NCI-H524 (cell line): ENCODE measurements at places on chromosomes 16 and 17.

- no peak for DNase-seq
Measured at GRCh38 chr16:81758376-81758775, 20.7 kb upstream of the PLCG2 start.

DNA sequence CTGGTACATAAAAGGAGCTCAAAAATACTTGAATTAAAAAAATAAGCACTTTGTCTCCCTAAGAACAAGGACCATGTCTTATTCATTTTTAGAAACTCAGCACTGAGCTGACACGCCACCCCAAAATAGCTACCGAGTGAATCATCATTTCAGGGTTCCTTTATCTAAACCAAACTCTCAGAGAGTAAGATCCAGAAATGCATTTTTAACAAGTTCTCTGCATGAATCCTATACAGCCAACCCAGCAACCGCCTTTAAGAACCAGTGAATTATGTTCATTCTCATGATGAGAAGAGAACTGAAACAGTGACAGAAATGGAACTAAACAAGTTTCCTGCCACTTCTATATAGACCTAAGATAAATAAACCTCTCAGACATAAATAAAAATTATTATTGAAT is 8.7 kb downstream of the C16orf87 start:
- DNase-seq = no peak

- DNase-seq = no peak
Measured at GRCh38 chr16:26505496-26505895, 561.2 kb upstream of the C16orf82 start.

- no peak for DNase-seq
Measured at GRCh38 chr16:57374067-57374534, 1.8 kb downstream of the CX3CL1 start.

DNA sequence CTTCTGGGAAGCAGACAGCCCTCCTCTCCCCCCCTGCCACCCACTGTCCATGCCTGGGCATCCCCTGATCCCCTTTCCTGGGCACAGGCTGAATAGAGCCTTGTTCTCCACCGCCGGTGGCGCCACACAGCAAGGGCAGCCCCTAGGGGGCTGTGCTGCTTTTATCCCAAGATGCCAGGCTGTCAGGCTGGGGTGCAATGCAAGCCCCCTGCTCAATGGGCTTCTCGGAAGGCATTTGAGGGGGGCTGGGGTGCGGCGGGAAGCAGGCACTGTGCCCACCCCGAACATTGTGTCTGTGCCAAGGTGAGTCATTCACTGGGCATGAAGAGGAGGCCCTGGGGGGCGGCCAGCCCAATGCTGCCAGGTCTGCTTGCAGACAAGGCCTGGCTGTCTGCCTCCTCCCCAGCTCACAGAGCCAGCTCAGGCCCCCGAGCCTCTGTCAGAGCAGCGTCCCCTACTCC is 1.5 kb upstream of the GFAP start:
- no peak for DNase-seq

GRCh38 chr16:23060458-23061320 is 88.6 kb downstream of the USP31 start:
- peak; percentile 78 for DNase-seq

DNA sequence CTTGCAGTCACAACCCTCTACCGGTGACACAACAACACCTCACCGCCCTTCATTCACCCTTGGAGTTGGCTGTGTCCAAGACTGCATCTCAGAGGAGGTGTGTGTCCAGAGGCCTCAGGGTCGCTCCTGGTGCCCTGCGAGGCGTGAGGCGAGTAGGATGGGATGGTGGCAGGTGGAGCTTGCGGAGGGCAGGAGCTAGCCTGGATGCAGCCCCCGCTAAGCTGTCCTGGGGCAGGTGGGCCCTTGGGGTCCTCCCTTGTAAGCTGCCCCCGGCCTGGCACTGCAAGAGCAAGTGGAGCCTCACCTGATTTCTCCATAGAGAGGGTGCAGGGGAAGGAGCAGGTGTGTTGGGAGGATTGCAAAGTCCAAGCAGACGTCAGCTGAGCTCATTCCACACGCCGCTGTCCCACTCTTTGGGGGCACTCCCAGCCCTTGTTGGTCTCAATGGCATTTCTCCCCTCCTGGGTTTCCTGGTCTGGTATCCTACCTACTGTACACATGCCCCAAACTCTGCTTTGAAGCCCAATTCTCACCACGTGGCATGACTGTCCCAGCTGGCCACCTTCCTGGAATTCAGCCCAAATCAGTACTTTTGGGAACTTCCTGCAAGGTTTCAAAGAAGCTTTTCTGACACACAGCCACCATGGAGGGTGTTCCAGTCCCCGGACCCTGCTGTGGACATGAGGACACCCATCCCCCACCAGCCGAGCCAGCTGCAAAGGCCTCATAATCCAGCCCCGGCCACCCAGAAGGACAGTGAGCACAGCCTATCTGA is 18.1 kb upstream of the ICAM2 start:
- no peak for DNase-seq

DNA sequence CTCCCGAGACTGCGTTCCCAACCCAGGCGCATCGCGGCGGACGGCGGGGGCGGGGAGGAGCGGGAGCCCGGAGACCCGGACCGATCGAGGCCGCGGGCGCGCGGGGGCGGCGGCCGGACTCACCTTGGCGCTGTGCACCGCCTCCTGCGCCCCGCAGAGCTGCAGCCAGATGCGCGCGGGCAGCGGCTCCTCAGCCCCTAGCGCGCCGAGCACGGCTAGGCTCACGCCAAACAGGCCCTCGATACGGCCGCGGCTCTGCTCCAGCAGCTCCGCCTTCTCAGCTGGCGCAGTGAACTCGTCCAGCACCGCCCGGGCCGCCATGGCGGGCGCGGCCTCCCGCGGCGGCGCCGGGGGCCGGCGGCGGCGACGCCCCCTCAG is 339 bp downstream of the N4BP1 start:
- peak; percentile 74 for DNase-seq

GRCh38 chr16:89473136-89473712 is 17.1 kb downstream of the ANKRD11 start:
- no peak for DNase-seq

DNA sequence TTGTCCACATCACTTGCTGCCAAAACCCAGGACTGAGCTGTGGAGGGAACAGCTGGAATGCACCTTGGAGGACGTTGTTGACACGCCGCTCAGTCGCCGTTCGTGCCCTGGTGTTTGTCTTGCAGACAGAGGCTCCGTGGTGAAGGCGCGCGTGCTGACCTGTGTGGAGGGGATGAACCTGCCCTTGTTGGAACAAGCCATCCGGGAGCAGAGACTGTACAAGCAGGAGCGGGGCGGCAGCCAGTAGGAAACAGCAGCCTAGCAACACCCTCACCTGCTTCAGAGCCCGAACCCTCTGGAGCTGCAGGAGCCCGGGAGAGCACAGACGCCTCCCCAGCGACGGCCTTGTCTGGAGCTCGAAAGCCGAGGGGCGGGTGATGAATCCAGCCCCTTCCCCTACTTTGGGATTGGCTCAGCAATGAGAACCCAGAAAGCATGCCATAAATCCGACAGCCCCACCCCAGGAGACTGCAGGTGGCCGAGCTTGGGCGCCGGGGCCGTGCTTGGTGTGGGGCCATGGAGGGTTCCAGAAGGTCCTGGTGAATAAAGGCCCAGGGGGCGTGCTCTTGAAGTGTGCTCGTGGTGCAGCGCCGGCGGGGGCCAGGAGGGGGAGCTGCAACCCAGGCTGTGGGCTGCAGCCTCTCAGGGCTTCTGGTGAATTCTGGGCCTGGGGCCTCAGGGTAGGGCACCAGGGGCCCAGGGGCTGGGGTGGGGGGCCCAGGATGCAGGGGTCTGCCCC is 470 bp upstream of the CDK3 start:
- DNase-seq = peak; percentile 70

- no peak for DNase-seq
Measured at GRCh38 chr16:80171746-80172145, 369.0 kb upstream of the DYNLRB2 start.

- no peak for DNase-seq
Measured at GRCh38 chr17:7351665-7352502, at the start of gene KCTD11. KCTD11 (plus strand) TSS chr17:7352162.

- no peak for DNase-seq
Measured at GRCh38 chr17:3544365-3544764, 13.2 kb downstream of the TRPV3 start.

- DNase-seq = no peak
Measured at GRCh38 chr17:42669705-42669976, 7.2 kb downstream of the PLEKHH3 start.

DNA sequence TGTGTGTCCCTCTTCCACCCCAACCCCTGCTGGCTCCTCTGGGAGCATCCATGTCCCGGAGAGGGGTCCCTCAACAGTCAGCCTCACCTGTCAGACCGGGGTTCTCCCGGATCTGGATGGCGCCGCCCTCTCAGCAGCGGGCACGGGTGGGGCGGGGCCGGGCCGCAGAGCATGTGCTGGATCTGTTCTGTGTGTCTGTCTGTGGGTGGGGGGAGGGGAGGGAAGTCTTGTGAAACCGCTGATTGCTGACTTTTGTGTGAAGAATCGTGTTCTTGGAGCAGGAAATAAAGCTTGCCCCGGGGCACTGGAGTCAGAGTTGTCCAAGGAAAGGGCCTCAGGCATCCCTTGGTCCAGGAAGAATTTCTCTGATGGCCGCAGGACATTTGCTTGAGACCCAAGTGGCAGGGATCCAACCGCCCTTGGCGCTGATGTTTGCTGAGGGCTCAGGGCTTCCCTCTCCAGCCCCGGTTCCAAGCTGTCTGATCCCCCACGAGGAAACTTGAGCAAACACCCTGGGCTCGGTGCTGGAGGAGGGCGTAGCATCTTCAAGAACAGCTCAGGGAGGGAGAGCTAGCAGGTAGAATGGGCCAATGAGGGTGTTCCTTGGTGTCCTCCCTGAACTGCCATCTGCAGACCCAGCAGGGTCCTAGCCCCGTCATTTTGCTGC is 4.5 kb downstream of the NXPH3 start:
- DNase-seq = no peak

GRCh38 chr17:61986898-61987297 is 59.1 kb upstream of the INTS2 start:
- DNase-seq = no peak

GRCh38 chr16:81516478-81517149 is 72.0 kb downstream of the CMIP start:
- DNase-seq = no peak

GRCh38 chr16:84103678-84104077 is 13.1 kb downstream of the MBTPS1 start:
- no peak for DNase-seq

GRCh38 chr17:39147221-39148185 is 3.9 kb downstream of the PLXDC1 start:
- no peak for DNase-seq

GRCh38 chr16:58501242-58502131 is 1.5 kb downstream of the NDRG4 start:
- DNase-seq = no peak

GRCh38 chr17:36117505-36118382 is 14.1 kb downstream of the CCL4 start:
- no peak for DNase-seq

- DNase-seq = peak; percentile 55
Measured at GRCh38 chr16:88737298-88738150, 31.2 kb downstream of the CTU2 start.

DNA sequence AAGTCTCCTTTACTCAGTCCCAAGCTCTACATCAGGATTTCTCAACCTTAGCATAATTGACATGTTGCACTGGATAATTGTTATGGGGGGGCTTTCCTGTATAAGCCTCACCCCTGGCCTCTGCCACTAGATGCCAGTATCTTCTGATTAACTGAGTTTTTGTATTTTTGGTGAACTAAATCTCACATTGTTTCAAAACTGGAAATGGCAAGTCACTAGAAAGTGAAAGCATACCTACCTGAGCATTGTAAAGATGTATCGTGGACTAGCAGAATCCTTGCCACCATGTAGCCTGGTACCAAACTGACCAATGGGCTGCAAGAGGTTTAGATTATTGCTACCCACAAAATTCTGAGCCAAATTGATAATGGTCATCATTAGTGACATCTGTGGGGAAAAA is 15.0 kb downstream of the TOP2A start:
- no peak for DNase-seq

GRCh38 chr17:57672971-57673370 is 72.1 kb downstream of the CCDC182 start:
- DNase-seq = no peak

- DNase-seq = peak; percentile 100
Measured at GRCh38 chr17:57925361-57925990, 29.7 kb downstream of the CUEDC1 start.

DNA sequence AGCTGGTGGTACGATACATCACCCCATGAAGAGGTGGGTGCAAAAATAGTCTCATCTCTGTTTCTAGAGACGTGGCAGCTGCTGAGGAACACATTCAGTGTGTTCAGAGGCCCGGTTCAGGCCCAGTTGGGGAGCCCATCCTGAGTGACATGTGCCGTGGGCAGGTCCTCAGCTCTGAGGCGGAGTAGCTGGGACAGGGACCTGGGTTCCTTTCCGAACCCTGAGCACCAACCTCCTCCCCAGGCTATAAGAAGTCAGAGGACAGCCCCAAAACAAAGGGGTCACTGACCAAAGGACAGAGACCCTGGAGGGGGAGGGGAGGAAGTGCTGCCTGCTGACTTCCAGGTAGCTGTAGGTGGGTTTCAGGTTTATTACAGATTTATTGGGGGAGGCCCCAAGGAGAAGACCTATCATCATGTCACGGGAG is 5.1 kb downstream of the LDHD start:
- DNase-seq = no peak

- no peak for DNase-seq
Measured at GRCh38 chr17:604115-604450, 110.6 kb downstream of the VPS53 start.

DNA sequence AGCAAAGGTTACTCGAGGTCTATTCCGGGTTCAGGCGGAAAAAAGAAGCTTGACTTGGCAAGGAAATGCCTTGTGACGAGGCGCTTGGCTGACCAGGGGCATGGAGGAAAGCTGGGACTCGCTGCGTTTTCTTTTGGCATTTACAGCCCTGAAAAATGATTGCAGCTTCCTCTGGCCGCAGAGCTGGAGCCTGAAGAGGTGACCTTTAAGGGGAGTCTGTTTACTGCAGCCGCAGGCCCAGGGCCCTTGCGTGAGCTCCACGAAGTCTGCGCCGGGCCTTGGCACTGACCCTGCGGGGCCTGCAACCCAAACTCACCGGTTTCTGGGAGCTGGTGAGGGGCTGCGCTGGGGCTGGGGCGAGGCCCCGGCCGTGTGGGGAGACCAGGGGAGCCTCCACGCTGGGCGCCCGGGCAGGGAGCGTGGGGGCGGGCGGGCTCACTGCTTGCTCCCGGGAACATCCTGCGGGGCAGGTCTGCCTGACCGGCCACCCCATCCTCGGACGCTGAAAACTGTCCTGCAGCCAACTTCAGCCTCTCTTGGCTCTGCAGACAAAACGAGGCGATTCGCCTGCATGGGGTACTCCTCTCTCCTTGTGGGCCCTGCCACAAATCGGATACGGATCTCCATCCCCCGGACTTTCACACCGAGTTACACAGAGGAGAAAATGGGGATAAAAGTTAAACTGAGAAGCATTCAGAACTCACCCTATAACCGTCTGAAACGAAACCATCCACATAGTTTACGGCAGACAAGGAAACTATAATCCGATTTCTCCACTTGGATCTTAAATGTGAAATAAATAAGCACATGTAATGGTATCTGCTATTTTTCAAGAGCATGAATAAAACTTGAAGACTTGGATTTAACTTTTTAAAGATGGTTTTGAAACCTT is 206.3 kb upstream of the FOXF1 start:
- no peak for DNase-seq

GRCh38 chr17:78409191-78409928 is 30.9 kb downstream of the PGS1 start:
- DNase-seq = peak; percentile 95
